ENCODE measurements at places on chromosomes 2 and 18. TPM values are rescaled to one million over a fixed set of nuclear protein-coding genes. Genes with fewer than 3 reads are reported as not detected.

DNA sequence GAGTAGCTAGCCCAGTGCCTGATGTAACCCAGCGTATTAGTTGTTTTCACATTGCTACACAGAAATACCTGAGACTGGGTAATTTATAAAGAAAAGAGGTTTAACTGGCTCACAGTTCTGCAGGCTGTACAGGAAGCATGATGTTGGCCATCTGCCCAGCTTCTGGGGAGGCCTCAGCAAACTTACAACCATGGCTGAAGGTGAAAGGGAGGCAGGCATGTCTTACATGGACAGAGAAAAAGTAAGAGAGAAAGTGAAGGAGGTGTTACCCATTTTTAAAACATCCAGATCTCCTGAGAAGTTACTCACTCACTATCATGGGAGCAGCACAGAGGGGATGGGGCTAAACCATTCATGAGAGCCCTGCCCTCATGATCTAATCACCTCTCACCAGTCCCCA, 6.1 kb upstream of the CYRIA start:
- DNase-seq: no peak

GRCh38 chr2:10658041-10658913, 31.5 kb downstream of the NOL10 start:
- no peak for DNase-seq

DNA sequence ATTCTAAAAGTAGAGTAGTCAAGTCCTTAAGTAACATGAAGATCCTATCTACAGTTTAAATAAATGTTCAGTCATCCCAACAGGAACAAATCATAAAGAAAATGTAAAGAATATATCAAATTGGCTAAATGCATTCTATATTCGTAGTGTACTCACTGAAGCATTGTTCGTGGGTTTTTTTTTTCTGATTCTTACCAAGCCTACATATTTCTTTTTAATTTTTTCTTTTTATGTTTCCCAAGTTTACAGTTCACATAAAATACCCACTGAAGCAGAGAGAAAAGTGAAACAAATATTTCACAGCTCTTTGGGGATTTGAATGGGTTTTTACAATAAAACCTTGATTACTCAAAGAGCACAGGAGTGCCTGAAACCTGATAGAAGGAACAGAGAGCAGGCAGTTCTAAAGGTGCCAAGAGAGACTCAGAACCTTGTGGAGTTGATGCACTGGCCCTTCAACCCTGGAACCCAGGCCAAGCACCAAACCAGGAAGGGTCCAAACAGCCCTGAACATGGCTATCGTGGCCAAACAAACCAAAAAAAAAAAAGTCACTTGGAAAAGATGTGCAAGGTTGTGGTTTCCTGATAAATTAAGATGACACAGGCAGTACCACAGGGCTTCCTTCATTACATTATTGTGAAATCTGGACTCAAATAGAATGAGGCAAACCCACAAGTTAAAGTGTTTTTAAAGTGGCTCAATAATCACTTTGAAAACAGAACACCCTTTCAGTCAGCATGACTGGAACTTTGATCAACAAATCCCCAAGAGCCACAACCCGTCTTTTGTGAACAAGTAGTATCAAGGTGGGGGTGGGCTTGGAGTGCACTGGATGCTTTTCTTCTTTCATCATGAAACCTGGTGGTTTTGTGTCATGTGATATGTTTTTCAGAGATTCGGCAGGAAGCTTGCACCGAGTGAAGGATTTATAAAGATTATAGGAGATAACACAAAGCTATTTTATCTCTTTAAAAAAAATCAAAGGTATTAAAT, 245.0 kb upstream of the FN1 start:
- DNase-seq: peak; percentile 28

- no peak for DNase-seq
Measured at GRCh38 chr2:122478117-122478516, 722.7 kb downstream of the TSN start.

DNA sequence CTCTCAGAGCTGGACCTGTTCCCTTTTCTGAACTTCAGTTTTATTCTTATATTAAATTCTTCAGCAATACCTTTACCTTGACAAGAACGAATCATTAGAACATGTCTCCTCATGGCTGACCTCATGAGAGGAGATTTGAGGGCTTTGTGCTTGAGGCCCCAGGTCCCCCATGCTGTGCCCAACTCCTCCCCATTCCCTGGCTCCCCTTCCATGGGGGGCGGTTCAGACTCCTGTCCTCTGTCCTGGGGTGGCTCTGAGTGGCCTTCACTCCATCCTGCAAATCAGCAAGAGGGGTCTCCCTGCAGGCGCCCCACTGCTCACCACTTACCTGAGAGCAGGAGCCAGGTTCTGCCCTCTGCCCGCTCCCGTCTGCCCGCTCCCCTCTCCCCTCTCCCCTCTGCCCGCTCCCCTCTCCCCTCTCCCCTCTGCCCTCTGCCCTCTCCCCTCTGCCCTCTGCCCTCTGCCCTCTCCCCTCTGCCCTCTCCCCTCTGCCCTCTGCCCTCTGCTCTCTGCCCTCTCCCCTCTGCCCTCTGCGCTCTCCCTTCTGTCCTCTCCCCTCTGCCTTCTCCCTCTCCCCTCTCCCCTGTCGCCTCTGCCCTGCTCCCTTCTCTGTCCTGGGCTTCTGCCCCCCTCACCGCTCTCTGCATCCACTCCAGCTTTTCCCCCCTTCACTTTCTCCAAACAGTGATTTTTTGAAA, 98.7 kb upstream of the ALKAL2 start:
- DNase-seq: no peak

DNA sequence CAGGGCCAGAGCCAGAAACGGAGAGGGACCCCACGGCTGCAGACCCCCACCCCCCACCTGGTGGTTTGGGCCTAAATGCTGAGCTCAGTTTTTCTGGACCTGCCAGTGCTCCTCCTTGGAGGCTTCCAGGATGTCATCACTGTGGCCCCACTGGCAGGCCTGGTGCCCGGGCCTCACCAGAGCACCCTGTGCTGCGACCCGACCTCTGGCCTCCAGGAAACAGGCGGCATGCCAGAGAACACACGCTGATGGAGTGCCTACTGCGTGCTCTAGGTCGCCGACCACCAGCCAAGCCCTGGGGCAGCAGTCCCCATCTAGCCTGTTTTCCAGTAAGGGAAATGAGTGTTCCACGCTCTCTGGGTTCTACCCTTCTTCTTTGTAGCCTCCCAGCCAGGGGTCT, 33.8 kb downstream of the HS6ST1 start:
- no peak for DNase-seq

GRCh38 chr2:197515315-197515738, 539 bp upstream of the MOB4 start:
- no peak for DNase-seq

The VWC2L gene
- total RNA-seq: not detected

The KIAA2012 gene
- not detected for total RNA-seq

The DCDC2C gene
- total RNA-seq: not detected

The INHA gene
- total RNA-seq: not detected

The PCARE gene
- total RNA-seq: not detected

The DLX1 gene
- not detected for total RNA-seq

Data from activated naive CD8-positive, alpha-beta T cell treated with anti-CD3 and anti-CD28 coated beads, Interleukin-2, amount 10 ng/mL, durations not matched to agents 7 days and 5 days (primary cell).